BJ (cell line): ENCODE measurements at places on chromosomes 5 and 9.

- no peak for DNase-seq
Observed at GRCh38 chr9:136532799-136533774, 12.8 kb downstream of the NOTCH1 start.

DNA sequence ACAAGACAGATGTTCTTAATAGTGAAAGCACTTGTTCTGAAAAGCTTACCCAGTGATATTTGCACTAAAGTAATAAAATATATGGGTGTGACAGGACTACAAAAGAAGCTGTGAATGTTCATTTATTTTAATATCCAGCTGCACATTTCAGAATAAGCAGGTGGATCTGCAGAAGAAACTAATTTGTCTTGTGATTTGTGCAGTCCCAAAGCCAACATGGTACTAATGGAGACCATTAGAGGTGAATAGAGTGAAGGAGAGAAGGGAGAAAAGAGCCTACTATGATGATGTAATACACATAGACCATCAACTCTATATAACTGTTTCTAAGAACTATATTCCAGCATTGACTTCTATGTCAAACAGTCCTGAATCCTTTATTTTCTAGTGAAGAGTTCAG, 362.8 kb downstream of the ISL1 start:
- DNase-seq, result no peak

GRCh38 chr5:78103232-78103918, 191.1 kb downstream of the AP3B1 start:
- DNase-seq, result no peak

DNA sequence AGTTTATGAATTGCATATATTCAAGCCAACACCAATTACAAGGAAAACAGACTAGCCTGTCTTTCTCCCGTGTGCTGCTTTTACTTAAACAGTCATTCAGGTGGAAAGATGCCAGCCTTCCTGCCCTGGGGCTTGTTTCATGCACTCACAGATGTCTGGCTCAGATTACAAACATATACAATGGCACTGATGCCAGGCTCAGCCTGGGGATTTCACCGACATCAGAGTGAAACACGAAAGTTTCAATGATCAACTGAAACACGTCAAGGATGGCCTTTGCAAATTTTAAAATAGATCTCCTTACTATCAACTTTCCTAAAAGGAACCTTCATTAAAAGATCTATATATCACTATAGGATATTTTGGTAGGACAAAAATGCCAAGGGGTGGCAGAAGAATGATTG, 1576.5 kb downstream of the EFNA5 start:
- DNase-seq, result no peak
